ENCODE measurements at places on chromosomes 12 and 14.

- DNase-seq: no peak
Observed at GRCh38 chr14:88496414-88496813, 58.4 kb downstream of the PTPN21 start.

DNA sequence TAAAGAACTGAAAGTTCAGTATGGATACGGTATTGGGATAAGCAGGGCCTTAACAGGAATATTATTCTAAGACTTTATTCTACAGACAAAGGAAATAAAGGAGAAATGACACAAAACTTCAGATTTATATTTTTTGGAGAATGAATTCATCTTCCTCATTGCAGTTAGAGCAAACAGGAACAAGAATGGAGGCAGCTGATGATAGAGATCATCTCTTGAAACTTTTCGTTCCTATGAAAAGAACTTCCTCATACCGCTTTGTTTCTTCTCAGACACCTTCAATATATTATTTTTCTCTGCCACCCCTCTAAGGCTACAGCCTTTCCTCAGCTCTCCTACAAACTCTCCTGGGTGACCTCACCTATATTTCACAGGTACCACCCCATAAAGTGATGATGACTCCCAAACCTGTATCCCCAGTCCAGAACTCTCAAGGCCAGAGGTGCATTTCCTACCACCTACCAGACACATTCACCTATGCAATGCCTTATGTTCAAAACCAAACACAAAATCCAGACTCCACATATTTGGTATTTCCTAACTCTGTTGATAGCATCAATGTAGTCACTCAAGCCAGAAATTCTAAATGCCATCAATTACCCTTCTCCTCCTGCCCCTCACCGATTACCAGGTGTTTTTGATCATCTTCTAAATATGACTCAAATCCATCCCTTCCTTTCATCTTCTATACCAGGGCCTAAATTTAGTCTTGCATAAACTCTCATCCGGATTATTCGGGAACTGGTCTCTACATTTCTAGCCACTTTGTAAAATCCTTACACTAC, 7.4 kb downstream of the MAP4K5 start:
- no peak for DNase-seq

DNA sequence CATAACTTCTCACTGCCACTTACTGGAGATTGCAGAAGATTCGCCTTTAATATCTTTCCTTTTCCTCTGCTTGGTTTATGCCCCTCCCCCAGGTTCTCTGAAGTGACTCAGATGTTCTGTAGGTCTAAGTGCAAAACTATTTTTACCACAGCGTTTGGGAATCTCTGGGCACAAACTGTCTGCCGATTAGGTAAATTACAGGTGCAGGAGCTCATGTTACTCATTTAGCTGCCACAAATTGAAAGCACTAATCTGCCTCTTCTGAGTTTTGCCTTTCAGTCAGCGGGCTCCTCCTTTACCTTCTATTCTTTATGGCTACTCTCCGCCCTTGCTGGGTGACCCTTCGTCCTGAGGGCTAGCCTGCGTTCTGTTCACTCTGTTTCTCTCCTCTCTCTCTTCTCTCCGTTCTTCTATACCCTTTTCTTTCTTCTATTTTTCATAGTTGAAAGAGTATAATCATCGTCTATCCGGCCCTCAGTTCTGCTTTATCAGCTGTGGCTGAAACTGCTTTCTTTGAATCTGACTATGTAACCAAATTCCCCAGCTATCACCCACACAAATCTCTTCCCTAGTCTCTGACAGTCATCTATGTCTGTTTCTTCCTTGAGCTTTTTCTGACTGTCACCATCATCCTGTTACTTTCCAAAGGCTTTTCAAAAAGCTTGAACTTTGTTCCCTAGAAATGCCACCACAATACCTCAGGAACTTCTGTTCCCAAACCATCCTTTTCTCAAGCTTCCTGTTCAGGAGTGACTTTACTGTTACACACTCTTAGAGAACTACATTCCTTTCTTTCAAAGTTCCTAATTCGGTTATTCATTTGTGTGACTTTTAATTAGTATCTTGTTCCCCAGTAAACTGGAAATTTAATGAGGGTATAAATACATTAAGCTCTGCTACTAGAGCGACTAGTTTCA, 4.3 kb upstream of the MYF6 start:
- peak; percentile 75 for DNase-seq

DNA sequence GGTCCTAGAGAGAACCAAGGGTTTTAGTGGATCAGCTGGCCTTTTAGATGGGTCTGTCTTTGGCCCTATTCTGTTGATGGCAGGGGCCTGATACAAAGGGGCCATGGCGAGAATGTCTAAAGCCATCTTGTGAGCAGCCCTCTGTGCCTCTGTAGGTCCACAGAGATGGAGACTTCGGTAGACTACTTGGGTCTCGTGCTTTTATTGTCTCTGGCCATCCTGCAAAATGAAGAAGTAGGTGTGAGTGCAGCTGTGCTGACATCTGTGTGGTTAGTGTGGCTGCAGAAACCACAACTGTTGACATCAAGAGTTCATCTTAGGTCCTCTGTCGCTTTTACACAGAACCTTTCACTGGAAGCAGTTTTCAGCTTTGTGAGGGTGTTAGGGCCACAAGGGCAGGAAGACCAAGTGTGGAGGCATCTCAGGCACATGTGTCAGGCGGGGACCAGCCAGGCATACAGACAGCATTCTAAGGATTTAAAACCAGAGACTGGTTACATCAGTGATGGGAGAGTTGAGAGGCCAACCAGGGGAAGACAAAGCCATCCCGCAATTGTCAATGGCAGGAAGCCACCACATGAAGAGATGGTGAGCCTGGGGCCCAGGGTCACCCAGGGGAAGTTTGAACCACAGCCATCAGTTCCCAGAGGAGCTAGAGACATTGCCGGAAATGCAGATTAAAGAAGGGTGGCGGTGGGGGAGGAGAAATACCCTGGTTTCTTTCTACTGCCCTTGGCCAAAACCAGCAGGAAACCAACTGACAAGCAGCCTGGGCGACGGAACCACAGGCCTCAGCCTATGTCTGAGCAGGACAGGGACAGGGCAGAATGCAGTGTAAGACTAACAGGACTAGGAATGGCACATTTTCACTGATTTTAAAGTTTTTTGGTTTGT, 13.0 kb upstream of the TPCN1 start:
- no peak for DNase-seq

DNA sequence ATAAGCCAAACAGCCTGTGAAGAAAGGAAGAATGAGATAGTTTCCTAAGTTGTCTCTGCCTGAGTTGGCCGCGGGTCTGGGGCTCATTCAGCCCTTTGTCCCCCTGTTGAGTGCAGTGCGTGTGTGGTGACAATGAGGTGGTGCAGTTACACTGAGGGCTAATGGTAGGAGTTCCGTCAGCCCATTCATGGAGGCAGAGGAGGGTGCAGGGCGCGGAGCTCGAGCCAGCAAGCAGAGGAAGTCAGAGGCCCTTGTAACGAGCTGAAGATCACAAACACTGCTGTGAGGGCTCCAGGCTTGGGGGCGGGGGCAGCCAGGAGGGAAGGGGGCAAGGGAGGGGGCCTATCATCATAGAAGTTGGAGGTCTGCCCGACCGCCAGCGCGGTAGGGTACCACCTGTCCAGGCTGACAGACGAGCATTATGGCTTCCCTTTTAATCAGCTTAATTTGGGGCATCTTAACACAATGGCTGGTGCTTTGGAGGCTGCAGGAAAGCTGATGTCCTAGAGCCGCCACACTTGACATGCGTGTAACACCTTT, 20.5 kb downstream of the CCND2 start:
- DNase-seq: no peak

DNA sequence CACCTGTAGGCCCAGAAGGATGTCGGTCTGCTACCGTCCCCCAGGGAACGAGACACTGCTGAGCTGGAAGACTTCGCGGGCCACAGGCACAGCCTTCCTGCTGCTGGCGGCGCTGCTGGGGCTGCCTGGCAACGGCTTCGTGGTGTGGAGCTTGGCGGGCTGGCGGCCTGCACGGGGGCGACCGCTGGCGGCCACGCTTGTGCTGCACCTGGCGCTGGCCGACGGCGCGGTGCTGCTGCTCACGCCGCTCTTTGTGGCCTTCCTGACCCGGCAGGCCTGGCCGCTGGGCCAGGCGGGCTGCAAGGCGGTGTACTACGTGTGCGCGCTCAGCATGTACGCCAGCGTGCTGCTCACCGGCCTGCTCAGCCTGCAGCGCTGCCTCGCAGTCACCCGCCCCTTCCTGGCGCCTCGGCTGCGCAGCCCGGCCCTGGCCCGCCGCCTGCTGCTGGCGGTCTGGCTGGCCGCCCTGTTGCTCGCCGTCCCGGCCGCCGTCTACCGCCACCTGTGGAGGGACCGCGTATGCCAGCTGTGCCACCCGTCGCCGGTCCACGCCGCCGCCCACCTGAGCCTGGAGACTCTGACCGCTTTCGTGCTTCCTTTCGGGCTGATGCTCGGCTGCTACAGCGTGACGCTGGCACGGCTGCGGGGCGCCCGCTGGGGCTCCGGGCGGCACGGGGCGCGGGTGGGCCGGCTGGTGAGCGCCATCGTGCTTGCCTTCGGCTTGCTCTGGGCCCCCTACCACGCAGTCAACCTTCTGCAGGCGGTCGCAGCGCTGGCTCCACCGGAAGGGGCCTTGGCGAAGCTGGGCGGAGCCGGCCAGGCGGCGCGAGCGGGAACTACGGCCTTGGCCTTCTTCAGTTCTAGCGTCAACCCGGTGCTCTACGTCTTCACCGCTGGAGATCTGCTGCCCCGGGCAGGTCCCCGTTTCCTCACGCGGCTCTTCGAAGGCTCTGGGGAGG, at the start of gene LTB4R:
Gene LTB4R, plus strand, starts transcription at position 857 of the 959 bp plus-strand sequence. CDS start 4,150 bp downstream, outside the sequence.
- DNase-seq: peak; percentile 82

- DNase-seq: no peak
Observed at GRCh38 chr14:54754623-54755386, 147.8 kb downstream of the GCH1 start.

- no peak for DNase-seq
Observed at GRCh38 chr14:44446965-44447364, 60.1 kb downstream of the FSCB start.
